ENCODE measurements at places on chromosomes 6 and 20.

GRCh38 chr6:132919045-132919860 lies 104.9 kb downstream of the RPS12 start:
- peak; percentile 92 for DNase-seq

DNA sequence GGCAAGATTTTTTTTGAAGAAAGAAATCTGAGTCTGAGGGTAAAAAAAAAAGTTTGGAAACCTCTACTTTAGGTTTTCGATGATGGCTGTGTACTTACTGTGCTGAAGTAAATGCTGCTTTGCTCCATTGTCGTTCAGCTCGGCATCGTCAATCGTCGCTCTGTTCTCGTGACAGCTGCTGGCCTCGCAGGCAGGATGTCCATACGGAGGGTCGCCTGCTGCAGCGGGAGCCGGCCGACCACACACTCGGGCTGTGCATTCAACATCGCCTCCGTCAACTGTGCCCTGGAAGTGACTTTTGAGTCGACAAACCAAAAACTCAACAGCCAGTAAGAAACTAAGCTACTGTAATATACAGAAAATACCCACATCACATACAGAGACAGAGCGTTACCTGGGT lies 53.1 kb upstream of the SMOC2 start:
- no peak for DNase-seq

DNA sequence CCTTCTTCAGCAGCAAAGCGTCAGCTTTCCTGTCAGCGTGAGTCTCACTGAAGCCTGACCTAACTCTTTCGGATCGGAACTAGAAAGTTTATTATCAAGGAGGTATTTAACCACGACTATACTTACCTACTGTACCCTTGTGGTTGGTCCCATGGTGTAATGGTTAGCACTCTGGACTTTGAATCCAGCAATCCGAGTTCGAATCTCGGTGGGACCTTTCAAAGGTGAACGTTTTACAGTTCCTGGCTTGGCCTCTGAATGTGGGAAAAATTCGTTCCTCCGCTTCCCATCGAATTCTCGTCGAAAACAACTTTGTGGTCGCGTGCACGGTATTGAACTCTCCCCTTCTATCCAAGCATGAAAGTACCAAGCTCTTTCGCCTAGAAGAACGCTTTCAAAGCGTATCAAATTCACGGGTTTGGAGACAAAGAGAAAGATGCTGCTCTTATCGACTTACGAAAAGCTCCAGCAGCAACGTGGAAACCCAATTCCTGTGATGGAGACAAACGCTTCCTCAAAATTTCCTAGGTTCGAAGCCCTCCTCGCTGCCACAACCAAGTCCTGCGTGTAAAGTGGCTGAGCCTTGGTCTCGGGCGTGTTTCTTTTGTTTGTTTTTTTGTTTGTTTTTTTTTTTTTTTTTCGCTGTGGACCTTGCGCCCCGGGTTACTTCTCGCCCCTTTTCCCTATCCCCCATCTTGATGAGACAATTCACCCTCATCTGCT lies 63.7 kb downstream of the GPX5 start:
- peak; percentile 87 for DNase-seq

DNA sequence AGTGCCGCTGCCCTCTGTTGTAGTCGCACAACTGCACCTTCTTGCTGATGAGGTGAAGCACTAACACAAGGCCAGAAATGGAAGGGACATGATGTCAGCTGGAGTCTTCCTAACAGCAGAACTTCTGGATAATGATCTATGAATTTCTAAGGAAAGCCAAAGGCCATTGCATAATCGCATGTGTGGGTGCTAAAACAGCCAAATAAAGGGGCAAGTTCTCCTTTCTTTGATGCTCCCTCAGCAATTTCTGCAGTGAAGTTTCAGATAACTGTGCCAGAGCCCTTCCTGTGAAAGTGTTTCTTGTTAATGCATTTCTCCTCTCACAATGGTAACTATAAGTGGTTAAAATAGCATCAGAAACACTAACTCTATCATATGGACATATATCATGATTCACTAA lies 8.0 kb upstream of the F13A1 start:
- DNase-seq: no peak

DNA sequence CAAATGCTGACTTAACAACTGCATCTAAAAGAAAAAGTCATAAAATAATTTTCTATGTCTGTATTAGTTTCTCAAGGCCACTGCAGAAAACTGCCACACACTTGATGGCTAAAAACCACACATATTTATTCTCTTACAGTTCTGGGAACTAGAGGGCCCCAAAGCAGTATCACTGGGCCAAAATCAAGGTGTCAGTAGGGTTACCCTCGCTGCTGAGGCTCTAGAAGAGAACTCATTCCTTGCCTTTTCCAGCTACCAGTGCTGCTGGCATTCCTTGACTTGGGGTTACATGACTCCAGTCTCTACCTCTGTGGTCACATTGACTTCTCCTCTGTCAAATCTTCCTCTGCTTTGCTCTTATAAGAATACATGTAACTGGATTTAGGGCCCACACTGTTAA lies 124.6 kb upstream of the THEMIS start:
- DNase-seq: no peak

- DNase-seq: no peak
These were observed 995 bp downstream of the RSPO4 start for GRCh38 chr20:1001116-1001515.

DNA sequence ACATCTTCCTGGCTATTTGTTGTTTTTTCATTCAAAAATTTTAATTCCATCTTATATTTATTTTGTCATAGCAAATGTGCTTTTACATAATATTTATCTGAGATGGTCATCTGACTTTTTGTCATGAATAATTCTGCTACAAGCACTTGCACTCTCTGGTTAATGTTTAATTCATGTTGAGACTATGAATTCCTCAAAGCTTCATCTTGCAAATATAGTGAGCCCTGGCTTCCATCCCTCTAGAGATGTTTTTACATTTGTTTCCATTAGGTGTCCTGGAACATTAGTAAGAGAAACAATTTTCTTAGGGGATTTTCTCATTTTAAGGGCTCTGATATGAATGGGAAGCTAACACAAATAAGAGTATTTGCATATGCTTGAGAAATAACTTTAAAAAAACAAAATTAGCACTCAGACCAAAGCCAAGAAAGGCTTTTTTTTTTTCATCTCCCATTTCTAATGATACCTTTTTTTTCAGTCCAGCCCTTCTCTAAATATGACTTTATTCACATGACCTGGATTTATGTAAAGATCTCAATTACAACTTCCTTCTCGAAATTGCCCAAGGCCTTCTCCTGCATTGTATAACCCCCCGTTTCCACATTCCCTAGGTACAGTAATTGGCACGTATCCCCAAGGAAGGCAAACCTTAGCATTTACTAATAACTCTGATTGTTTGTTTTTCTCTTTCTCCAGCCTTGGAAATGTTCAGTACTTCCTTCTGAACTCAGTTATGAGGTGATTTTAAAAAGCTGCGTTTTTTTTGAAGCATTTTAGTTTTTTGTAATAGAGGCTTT lies 797.0 kb upstream of the GJE1 start:
- no peak for DNase-seq

GRCh38 chr6:8131265-8131897 lies 29.0 kb upstream of the EEF1E1 start:
- no peak for DNase-seq

- DNase-seq: no peak
These were observed 161.6 kb downstream of the QRSL1 start for GRCh38 chr6:106790935-106791334.

- DNase-seq: no peak
These were observed 94.3 kb downstream of the EDN1 start for GRCh38 chr6:12384357-12384912.

- DNase-seq: no peak
These were observed 206.8 kb upstream of the SLC35B3 start for GRCh38 chr6:8642131-8642530.

GRCh38 chr20:19429538-19429937 lies 217.1 kb downstream of the SLC24A3 start:
- DNase-seq: no peak

DNA sequence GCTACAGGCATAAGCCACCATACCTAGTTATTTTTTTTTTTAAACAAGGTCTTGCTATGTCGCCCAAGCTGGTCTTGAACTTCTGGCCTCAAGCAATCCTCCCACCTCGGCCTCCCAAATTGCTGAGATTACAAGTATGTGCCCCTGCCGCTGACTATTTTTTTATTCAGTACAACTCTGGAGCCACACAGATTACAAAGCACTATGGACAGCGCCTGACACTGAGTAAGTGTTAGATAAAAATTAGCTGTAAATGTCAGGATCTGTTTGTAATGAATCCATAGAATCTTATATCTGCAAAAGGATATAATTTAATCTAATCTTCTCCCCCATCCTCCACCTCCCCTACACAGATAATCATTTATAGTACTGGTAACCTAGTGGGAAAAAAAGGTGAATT lies 15.3 kb upstream of the COL12A1 start:
- no peak for DNase-seq

- no peak for DNase-seq
These were observed 27.4 kb downstream of the COL11A2 start for GRCh38 chr6:33164665-33165373.

GRCh38 chr6:6683969-6684833 lies 95.7 kb downstream of the LY86 start:
- no peak for DNase-seq

GRCh38 chr6:14630016-14630415 lies 512.4 kb downstream of the CD83 start:
- no peak for DNase-seq

DNA sequence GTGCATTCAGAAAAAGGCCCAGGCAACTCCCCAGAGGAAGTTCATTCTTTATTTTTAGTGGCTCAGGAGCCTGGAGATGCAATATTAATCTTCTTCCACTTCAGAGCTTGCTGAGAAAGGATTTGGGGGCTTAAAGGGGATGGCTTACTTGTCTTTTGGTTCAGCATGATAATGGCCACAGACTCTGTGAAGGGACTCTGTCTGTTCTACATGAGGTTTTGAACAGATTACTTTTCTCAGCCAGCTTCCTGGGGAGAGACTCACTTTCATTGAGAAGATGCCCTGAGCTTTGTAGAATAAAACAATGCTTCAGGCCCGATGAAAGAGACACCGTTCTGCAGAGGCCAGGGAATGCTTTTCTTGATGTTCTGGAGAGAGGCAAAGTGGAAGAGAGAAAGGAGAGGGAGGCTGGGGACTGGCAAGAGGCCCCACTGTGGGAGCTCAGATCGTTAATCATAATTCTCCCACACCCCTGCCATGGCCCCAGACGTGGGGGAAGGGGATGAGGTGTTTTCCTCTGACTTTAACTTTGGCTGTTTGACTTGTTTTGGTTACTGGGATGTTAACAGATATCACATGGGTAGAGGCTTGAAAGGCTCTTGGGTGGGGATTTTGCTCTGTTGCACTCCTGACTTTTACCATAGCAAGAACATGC lies 19.1 kb downstream of the SCP2D1 start:
- DNase-seq: no peak

DNA sequence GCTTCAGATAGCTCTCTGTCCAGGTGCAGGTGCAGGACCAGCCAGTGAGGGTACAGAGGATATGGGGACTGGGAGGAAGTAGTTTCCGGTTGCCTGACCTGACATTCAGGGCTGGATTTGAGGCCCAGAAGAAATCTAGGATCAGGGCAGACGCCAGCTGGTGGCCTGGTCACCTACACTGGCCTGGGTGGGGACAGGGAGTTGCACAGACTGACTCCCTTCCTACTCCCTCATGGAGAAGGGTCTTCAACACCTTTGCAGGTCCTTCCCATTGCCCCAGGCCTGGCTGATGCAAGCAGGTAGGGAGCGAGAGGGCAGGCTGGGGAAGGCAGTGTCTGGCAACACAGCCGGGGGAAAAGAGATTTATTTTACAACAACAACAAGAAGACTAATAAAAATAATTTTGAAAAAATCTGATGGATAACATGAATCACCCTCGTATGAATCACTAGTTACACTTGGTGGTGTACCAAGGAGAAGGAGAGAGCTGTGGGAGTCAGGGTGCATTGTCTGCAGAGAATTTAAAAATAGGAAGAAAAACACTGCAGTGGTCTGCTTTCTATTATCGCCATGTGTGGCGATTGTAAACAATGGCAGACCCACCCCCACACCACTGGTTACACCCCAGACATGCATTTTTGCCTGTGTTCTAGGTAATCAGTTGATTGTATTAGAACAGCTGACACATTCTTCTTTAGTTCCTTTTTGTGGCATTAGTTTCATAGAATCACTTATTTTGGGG lies 62.3 kb upstream of the SNX9 start:
- peak; percentile 79 for DNase-seq

DNA sequence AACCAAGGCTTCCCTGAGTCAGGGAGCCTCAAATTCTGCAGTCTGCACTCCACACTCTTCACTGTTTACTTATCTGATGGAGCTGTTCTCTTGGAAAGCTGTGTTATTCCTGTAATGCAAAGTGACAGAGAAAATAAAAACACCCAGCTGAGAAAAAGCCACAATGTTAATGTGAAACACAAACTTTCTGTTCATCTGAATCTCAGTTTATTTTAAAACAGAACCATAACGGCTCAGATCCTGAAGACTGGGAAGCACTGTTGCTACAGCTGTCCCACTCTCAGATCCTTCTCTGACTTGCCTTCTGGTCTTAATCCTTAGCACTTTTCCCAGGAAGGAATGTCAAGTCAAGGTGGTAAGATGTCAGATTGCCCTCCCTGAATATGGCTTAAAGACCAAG lies 736.6 kb downstream of the DHX35 start:
- DNase-seq: no peak

DNA sequence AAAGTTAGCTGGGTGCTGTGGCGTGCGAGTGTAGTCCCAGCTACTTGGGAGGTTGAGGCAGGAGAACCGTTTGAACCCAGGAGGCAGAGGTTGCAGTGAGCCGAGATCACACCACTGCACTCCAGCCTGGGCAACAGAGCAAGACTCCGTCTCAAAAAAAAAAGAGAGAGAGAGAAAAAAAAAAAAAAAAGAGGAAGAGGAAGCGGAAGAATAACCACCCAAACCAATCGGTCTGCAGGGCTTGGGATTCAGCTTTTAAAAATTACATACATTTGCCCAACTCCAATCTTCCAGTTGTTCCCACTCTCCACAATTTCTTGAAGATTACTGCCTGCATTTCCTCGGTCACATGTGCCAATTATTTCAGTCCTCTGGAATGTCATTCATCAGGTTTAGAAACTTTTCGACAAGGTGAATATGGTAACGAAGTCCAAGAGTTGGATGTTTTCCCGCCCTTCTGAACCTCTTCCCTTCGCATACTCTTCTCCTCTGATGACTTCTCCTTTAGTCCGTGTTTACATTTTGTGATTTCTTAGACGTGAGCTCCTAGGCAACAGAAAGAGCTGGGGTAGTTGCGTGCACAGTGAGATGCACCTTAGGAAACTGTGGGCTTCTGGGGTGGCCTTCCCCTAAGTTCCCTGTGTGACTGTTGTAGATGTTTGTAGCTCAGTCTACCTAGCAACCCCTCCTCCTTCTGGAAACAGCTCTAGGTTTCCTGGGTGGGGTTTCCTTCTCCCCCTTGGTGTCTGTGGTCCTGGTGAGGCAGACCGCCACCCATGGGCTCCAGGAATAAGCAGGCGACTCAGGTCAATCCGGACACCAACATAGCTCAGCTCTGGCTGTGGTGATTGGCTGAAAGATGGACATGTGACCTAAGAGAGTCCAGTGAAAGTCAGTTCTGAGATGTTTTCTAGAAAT lies 63.0 kb upstream of the NCOA3 start:
- DNase-seq: no peak

DNA sequence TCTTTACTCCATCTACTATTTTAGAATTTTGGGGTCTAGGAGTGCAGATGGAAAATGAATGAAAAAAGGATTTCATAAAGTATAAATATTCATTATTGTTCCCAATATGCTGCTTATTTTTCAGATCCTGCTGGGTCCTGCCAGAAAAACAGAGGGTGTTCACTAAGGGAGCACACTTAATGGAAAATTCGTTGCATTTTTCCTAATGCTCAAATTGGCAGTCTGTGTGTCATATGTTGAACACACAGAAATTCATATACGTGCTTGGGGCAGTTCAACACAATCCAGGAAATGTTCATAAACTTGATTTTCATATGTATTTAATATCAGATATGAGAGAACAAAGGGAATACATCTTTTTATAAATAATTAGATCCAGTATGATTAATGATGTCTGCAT lies 1019.4 kb downstream of the EPHA7 start:
- DNase-seq: no peak

All from AG09319 (cell line).